ENCODE measurements at places on chromosomes 6 and 20. TPM values are rescaled to one million over a fixed set of nuclear protein-coding genes. Genes with fewer than 3 reads are reported as not detected.

- H3K36me3 ChIP-seq, result peaks cover 4% of the 10 kb centered on the region
- H3K4me1 ChIP-seq, result no peaks in the 10 kb centered on the region
- H3K27ac ChIP-seq, result no peak overlapping the region
- DNase-seq, result no peak
Measured at GRCh38 chr6:53517021-53517420, 27.9 kb downstream of the GCLC start.

- no peaks in the 10 kb centered on the region for H3K4me1 ChIP-seq
- no peak overlapping the region for H3K4me3 ChIP-seq
- no peaks in the 10 kb centered on the region for H3K27me3 ChIP-seq
- no peak overlapping the region for H3K27ac ChIP-seq
Measured at GRCh38 chr6:50025258-50025657, 3.5 kb upstream of the DEFB110 start.

Gene SLC2A10
- 12.7 TPM for total RNA-seq

Gene GGTLC1
- not detected for total RNA-seq

Gene CD2AP
- total RNA-seq, result 68.8 TPM

Gene SEMG1
- total RNA-seq, result not detected

Gene ULBP1
- 8.8 TPM for total RNA-seq
